ENCODE measurements at places on chromosomes 1 and 21.

- no peak for DNase-seq
Measured at GRCh38 chr21:42094811-42095210, 23.7 kb downstream of the UMODL1 start.

- no peak for DNase-seq
Measured at GRCh38 chr1:151829352-151830046, 2.1 kb downstream of the RORC start.

- no peak for DNase-seq
Measured at GRCh38 chr1:54357967-54358366, 48.2 kb downstream of the SSBP3 start.

DNA sequence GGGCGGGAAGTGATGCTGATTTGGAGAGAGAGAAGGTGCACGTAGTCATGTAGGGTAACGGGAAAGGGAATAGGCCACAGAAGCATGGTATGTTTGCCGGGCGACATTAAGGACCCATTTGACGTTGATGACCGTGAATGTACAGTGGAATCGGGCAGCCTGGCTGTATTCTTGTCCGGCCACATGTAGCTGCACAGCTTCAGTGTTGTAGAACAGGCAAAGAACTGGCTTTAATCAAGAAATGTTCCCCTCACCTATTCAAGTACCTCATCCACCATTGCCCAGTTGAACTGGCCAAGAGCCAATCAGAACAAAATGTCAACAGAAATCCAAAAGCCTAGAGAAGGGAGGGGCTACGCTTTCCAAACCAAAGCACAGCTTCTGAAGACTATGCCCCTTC lies 104.8 kb downstream of the DHRS3 start:
- DNase-seq = no peak

GRCh38 chr1:118902711-118903191 lies 85.4 kb downstream of the TBX15 start:
- no peak for DNase-seq

All from stimulated activated CD4-positive, alpha-beta T cell treated with anti-CD3 and anti-CD28 coated beads, TNF-alpha, amount 100 ng/mL, for 48 hours (primary cell).